Right hindlimb (tissue), 1 donor: ENCODE measurements at places on chromosomes 7 and 10.

GRCh38 chr10:6840766-6841165 lies 260.7 kb upstream of the PRKCQ start:
- no peak for DNase-seq

GRCh38 chr10:17512341-17513001 lies 58.1 kb upstream of the ST8SIA6 start:
- peak; percentile 31 for DNase-seq

DNA sequence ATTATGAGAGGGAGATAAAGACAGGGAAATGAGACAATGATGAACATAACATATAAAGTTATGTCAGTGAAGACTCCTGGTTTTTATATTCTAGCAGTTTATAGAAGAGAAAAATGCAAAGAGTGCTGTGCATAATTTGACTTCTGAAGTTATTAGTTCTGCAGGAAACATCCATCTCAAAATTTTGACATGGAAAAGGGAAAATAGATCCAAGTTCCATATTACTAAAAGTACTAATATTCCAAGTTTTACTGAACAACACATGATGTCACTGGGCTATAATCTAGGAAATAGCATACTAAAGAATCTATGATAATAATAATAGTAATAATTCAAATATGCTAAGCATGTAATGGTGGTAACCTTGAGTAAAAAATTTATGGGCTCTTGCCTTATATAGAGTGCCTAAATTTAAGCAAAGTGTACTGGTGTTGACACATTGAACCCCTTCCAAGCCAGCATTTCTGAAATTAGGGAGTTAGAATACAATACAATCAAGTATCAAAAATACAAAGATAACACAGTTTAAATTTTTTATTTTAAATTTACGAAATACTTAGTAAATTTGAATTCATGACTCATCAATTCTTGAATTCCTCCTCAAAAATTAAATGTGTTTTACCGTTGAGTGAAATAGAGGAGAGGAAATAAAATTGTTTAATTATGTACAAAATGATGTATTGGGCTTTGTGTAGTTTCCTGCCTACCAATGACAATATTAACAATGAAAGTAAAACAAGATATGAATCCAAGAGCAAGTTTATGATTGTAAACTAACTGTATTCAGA lies 102.8 kb upstream of the KCND2 start:
- no peak for DNase-seq

GRCh38 chr10:117597216-117597615 lies 54.7 kb downstream of the EMX2 start:
- no peak for DNase-seq

GRCh38 chr10:131162866-131163843 lies 148.4 kb downstream of the TCERG1L start:
- DNase-seq, result no peak

DNA sequence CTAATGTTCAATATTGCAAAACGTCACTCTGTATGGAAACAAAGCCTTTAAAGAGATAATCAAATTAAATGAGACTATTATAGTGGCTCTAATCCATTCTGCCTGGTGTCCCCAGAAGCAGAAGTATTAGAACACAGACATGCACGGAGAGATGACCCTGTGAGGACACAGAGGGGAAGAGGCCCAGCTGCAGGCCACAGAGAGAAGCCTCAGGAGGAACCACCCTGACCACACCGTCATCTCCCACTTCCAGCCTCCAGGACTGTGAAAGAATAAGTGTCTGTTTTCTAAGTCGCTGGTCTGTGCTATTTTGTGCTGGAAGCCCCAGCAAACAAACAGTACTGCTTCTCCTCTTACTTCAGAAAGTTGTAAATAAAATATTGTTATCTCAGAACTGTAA lies 283.5 kb upstream of the ADARB2 start:
- DNase-seq, result no peak

DNA sequence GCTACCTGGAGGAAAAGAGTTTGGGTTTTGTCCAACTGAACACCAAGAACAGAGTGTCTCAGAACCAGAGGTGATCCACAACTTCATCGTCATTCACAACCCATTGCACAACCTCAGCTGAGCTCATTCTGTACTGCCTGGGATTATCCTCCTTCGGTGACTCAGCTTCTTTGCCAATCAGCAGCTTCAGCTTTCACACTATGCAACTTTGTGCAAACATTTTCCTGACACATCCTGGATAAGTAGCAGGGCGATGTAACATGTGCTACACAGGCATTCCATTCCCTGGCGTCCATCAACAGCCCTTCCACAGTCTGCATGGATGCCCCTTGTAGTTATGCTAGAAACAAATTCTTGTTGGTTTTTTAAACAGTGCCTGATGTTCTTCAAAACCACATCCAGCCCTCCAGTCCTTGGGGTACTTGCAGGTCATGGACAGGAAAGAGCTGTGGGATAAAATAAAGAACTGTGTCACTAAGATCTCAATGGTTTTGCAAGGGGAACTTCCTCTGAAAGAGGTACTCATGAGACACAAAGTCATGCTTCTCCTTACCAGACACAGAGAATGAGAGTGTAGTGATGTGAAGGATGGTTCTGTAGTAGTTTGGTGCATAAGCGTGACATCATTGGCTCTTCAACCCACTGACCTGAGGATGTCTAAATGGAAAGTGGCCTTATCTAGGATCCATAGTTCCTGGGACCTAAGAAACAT lies 478.5 kb downstream of the KIF20B start:
- no peak for DNase-seq

GRCh38 chr7:36726806-36727503 lies 2.7 kb upstream of the AOAH start:
- DNase-seq, result no peak

DNA sequence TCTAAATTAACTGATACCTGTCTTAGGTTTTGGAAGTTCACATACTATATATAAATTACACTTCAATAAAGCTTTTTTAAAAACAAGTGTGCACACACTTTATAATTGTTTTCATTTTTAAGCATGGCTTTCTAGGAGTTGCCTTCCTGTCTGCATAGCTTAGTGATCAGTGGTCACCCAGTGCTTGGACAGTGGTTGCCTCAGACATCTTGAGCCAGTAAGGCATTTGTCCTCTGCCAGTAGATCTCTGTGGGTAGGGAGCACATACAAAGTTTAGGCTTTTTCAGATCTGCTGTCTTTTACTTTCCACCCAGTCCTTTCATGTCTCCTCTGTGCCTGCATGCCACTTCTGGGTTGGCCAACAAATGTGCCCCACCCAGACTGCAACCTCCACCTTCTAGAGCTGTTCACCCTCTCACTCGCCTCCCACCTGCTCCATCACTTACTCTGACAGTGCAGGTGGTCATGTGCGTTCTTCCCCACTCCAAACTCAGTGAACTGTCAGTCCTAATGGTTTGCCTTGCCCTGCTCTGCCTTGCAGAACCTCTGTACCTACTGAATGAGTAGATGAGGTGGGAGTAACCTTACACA lies 31.7 kb downstream of the TPST1 start:
- DNase-seq, result no peak

- DNase-seq, result no peak
Observed at GRCh38 chr7:83476511-83477050, 172.4 kb downstream of the SEMA3E start.

- no peak for DNase-seq
Observed at GRCh38 chr10:58578366-58578765, 65.7 kb downstream of the BICC1 start.

- no peak for DNase-seq
Observed at GRCh38 chr7:32258265-32258664, 188.1 kb upstream of the PDE1C start.

GRCh38 chr7:52340067-52340466 lies 695.4 kb upstream of the POM121L12 start:
- DNase-seq, result no peak

- peak; percentile 72 for DNase-seq
Observed at GRCh38 chr7:94649450-94649849, 6.5 kb downstream of the SGCE start.

DNA sequence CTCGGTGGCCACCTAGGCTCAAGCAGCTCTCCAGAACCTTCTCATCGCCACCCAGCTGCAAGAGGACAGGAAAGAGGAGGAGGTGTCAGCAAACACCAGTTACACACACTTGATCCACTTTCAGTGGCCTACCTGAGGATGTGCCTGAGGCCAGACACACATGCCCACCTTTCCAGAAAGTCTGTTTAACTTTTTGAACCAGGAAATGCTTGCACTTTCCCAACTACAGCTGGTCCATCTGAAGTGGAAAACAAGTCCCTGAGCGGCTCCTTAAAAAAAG lies 15.7 kb upstream of the CYREN start:
- DNase-seq, result no peak

DNA sequence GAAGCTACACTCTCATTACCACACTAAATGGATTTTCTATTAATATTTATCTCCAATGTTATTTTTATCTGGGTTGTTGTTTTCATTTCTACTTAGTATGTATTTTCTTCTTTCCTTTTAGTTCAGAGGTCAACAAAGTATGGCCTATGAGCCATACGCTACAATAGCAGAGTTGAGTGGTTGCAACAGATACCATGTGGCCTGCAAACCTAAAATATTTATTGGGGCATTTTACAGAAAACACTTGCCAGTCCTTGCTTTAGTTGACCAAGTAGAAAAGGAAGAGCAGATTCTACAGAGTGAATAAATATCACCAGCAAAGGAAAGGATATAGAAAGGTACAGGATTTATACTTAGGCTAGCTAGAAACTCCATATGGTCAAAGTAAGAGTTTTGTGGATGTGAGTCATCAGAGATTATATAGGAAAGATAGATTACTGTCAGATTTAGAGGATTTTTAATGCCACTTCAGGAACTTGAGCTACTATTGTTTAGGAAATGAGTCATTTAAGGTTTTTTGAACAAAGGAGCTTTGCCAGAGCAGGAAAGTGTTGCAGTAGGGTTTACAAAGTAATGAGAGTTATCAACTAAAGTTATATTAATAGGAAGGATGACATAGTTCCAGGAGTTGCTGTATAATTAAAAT lies 323.3 kb upstream of the KAT6B start:
- no peak for DNase-seq

DNA sequence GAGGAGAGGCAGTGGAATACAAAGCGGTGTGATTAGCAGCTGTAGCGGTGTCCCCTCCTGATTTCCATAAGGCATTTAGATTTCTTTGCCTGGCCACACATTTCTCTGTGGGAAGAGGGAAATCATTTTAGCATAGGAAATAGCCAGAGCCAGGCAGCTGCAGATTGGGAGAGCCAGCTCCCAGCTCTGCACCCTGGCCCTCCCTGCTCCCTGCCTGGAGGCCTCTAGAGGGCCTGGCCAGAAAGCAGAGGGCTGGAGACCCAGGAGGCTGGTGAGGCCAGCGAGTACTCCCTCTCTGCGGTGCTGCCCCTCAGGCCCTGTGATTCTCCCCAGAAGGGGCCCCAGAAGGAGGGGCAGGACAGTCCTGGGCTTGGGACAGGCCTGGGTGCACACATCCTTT lies 85.7 kb downstream of the C10orf105 start:
- no peak for DNase-seq

DNA sequence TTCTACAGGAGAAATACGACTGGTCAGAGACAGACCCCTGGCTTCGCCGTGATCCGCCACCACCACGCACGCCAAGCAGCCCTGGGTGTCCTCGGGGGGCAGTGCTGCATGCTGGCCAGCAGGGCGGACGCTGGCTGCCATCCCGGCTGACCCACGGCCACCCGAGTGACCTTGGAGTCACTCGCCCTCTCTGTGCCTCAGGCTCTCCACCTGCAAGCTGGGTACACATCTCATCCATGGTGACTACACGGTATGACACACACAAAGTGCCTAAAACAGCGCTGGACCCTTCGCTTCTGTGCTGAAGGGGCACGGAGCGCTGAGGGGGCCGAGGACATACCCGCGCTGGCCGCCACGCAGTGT lies 62.0 kb upstream of the RNF32 start:
- no peak for DNase-seq

DNA sequence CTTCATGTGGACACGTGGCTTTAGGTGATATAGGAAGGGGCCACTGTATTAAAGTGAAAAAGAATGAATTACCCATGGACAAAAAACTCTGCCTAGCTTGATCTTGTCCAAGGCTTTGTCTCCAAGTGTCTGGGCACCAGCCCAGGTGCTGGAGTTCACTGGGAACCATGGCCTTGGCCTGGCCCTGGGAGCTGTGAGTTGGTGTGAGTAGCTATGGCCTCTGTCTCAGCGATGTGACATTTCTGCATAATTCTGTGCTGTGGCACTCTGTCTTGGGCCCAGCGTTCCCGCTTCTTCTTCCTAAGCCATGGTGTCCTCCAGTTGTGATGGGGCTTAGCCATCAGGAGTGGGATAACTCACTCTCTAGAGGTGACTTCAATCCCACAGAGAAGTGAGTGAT lies 119.0 kb upstream of the PPP2R2D start:
- no peak for DNase-seq

GRCh38 chr7:128827971-128828711 lies 2.1 kb upstream of the FLNC start:
- DNase-seq, result no peak

DNA sequence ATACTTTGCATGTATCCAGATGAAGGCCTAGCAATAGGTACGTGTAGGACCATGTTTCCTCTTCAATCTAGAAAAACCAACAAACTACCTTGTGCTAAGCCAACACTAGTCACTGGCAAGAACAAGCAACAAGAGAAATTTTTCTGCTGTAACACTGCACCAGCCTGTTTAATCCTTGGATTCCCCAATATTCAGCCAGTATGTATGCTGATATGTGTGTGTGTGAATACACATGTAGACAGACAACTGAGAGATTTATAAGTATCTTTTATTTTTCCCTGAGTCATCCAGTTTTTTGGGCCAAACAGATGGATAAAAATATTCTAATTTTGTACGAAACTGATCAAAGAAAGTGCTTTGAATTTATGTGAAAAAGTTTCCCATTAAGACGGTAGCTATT lies 26.2 kb downstream of the GLI3 start:
- no peak for DNase-seq

- DNase-seq, result peak; percentile 31
Observed at GRCh38 chr7:92925876-92926696, 89.7 kb upstream of the CDK6 start.

DNA sequence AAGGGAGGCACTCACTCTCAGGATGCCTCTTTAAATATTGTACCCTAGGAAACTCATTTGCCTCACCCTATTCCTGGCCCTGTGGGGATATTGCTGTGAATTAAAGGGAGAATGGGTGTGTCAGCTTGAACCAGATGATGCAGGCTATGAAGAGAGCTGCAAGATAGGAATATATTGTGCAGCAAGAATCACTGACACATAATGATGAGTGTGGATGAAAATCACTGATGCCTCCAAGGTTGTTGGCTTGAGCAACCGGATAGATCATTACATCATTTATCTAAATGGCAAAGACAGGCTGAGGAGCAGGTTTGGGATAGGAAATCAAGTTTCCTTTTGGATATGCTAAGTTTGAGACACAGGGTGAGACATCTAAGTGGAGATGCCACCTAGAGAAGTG lies 6.2 kb downstream of the SLC26A4 start:
- DNase-seq, result no peak
